NCI-H774 (cell line): ENCODE measurements at places on chromosomes 7 and 10.

- DNase-seq = no peak
These were observed 458.5 kb downstream of the TFEC start for GRCh38 chr7:115572111-115572510.

GRCh38 chr7:120402801-120403200 is 129.8 kb downstream of the KCND2 start:
- DNase-seq = no peak

DNA sequence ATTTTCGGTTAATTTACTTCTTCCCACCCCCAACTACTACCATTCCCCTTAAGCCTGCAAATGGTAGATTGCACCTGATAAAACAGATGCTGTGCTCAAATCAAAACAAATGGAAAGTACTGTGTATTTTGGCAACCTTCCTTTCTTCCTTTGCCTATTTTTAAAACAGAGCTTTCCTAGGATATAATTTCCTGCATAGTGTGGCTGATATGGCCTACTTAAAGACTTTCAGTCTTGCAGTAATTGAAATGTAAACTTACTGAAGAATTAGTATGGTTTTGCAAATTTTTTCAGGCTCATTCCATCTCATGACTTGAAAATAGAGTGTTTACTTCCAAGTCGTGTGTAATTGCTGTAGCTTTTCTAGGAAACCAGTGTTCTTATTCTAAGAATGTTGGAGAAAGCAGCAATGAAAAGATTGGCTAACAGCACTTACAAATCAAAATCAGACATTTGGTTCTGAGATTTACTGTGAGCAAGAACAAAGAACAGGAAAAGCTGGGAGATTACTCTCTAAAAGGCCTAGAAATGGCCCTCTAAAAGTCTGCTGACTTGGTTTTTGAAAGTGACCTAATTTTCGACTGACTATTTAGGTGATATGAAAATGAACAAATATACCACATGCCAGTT is 52.0 kb downstream of the REEP3 start:
- peak; percentile 30 for DNase-seq

DNA sequence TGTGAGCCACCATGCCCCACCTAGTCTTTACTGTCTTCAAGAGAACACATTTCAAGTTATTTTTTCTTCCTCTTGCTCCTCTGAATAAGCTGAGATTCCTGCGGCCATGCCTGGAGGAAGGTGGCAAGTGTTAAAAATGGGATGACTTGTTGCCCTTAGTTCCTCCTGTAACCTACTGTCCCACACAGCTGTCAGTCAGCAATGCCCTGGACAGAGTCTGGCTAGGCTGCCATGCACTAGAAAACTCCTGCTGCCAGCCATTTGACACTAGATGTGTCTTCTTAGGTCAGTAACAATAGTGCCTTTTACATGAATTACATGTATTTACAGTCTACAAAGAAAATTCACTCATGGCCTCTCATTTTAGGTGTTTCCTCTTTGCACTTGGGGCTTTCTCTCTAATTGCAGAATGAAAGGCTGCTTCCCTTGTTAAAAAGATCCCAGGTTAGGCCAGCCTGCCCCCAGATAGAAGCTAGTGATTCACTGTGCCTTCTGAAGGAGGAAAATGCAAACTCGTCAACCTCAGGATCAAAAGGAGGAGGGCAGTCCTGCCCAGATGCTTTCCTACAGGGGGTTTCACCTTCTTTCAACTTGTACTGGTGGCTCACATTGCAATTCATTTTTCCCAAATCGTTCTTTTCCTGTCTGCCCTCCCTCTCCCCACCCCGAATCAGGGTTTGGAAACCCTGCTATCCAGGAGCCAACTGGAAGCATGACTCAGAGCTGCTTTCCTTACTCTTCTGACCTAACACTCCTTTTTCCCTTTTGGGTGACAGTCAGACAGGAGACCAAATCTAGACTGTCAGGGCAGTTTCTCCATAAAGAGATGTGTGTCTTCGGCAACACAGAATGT is 136.6 kb downstream of the SPAG6 start:
- DNase-seq = no peak

DNA sequence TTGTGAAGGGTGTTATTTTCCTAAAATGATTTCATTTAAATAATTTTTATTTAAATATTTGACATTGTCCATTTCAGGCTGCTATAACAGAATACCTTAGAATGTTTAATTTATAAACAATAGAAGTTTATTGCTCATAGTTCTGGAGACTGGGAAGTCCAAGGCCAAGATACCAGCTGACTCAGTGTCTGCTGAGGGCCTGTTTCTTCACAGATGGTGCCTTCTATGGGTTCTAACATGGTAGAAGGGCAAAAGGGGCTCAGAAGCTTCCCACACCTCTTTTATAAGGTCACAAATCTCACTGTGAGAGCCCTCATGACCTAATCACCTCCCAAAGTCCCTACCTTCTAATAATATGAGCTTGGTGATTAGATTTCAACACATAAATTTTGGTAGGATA is 50.7 kb downstream of the MTURN start:
- no peak for DNase-seq

GRCh38 chr10:110265573-110266193 is 39.0 kb downstream of the SMNDC1 start:
- DNase-seq = no peak

DNA sequence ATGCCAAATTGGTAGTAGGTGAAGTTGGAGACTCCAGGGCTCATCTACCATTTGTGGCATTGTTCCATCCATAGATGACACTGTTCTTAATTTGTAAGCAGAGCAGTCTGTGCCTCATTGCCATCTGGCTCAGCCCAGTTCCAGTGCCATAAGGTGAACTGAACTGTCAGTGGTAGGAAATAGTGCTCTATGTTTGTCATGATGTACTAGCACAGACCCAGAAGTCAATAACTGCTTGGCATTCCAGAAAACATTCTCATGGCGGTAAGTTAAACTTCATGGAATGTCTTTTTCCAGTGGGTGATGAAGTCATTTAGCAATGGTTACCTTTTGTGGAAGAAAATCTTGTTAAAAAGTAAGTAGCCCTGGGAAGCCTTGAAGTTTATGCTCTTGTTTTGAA is 302.7 kb downstream of the SUGCT start:
- DNase-seq = no peak

DNA sequence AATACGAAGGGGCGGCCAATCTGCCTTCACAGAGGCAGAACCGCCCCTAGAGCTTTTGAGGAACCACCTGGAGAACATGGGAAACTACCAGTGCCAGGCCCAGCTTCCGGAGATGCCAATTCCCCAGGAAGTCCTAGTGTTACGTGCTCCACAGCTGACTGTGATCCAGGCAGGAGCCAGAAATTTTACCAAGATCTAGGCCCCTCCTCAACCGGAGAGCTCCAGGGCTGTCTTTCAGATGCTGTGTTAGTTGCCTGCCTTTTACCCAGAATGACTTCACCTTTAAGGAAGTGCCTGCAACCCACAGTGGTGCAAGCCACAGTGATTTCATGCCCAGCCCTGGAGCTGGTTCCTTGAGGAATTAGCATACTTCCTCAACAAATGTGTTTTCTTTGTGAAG is 62.9 kb downstream of the ELMO1 start:
- DNase-seq = no peak

- DNase-seq = no peak
These were observed 60.7 kb downstream of the PDIA4 start for GRCh38 chr7:148967602-148968001.

DNA sequence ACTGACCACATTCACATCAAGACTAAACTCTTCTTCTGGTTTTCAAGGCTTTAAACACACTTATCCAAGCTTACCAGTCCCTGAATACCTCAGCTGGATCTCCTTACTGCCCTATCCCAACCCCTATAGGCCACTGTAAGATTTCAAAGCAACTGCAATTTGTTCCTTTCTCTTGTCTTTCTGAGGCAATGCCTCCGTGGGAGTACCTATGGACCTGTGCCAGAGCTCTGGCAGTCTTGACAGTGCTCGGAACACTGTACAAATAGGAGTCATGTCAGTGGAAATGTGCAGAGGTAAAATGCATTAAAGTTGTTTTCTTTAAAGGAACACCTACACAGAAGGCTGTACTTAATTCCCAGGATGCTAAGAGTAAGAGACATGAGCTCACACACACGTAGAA is 124.7 kb downstream of the CNOT4 start:
- DNase-seq = peak; percentile 39

DNA sequence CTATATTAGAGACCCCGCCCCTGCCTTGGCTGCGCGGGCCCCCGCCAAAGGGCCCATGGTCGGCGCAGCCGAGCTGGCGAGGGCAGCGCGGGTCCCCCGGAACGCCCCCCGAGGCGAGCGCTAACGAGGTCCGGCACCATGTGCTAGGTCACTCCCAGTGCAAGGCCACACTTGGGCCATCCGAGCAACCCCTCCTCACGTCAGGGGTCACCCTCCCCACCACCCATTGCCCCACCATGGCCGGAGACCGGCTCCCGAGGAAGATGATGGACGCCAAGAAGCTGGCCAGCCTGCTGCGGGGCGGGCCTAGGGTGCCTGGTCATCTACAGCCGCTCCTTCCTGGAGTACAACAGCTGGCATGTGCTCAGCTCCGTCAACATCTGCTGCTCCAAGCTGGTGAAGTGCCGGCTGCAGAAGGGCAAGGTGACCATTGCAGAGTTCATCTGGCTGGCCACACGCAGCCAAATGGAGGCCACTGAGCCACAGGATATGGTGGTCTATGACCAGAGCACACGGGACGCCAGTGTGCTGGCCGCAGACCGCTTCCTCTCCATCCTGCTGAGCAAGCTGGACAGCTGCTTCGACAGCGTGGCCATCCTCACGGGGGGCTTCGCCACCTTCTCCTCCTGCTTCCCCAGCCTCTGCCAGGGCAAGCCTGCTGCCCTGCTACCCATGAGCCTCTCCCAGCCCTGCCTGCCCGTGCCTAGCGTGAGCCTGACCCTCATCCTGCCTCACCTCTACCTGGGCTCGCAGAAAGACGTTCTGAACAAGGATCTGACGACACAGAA is 12.4 kb upstream of the SEC24C start:
- no peak for DNase-seq

GRCh38 chr10:84005403-84005802 is 133.9 kb upstream of the GHITM start:
- no peak for DNase-seq

GRCh38 chr7:151094675-151095074 is 8.4 kb downstream of the AGAP3 start:
- no peak for DNase-seq

DNA sequence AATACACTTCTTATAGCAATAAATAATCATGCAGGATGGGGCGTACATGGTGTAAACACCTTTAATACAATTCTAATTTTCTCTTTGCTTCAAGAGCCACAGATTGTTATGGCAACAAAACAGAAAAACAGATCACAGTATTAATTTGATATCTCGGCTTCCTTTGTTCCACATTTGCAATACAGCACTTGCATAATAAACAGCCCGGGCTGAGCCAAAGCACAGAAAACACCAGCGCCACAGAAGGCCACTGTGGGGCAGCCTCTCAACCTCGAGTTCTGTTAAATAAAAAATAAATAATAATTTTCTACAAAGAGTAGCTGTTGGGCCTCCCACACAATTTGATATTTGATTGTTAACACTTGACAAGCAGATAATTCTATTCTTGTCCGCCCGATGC is 255.9 kb downstream of the USP6NL start:
- DNase-seq = no peak

- no peak for DNase-seq
These were observed 65.8 kb downstream of the INHBA start for GRCh38 chr7:41637049-41637448.

- DNase-seq = no peak
These were observed 278.6 kb downstream of the ARHGAP12 start for GRCh38 chr10:31650010-31650409.

DNA sequence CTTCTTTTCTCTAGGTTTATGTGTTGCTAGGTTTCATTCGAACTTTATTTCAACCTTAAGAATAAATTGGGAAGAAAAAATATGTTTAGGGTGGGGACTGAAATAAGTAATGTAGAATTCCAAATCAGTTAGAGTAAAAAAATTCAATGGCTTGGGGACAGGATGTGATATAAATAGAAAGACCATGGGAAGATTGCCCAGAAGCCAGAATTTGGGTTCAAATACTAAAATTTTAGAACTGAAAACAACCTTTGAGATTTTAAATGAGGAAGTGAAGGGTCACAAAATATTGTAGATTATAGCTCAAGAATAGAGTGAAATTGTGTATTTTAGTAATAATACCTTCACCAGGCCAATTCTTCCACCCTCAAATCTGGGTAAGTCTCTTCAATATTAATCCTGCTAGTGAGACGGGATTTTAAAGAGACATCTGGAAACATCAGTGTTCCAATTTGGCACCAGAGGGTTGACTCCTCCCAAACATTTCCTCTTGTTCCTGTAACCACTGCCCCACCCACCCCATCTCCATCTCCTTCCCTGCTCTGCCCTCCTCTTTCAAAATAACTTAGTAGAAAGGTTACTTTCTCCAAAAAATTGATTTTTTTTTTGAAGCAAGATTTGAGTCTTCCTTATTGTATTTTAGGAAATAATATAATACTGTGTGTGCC is 51.3 kb upstream of the FAM3C start:
- no peak for DNase-seq

DNA sequence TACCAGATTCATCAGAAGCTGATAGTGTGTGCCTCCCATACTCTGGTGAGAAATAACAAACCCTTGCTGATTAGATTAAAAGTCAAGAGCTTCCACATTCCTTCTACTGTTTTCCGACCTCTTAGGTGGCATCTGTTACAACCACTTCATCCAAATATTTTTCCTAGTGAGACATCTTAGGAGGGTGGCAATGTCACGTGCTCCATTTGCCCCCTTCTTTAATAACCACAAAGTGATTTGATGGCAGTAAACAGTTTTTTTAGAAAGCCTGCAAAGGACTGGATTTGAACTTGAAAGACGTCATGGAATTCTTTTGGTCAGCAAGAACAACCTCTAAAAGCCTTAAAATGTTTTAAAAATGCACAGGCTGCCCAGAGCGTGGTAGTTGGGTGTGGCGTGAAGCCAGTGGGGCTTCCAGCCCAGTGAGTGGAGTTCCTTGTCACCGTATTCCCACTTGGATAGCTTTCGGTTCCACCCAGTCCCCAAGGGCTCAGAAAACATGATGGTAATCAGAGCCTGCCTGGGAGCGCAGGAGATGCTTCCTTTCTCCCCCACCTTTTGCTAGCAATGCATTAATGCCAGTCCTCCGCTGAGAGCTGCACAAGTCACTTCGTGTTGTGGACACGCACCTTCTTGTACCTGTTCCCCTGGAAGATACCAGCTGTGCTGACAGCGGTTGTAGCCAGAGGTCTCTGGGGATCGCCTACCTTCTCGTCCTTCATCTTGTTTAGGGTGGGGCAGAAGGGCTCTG is 256.4 kb downstream of the KIAA1217 start:
- DNase-seq = no peak

DNA sequence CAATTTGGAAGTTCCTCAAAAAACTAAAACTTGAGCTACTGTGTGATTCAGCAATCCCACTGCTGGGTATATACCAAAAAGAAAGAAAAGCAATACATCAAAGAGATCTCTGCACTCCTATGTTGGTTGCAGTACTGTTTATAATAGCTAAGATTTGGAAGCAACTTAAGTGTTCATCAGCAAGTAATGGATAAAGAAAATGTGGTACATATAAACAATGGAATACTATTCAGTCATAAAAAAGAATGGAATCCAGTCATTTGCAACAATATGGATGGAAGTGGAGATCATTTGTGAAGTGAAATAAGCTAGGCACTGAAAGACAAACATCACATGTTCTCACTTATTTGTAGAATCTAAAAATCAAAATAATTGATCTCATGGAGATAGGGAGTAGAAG is 16.5 kb upstream of the IMMP2L start:
- DNase-seq = no peak

GRCh38 chr7:40105879-40106473 is 28.4 kb downstream of the MPLKIP start:
- DNase-seq = no peak
